Activated CD8-positive, alpha-beta memory T cell treated with anti-CD3 and anti-CD28 coated beads for 4 hours (primary cell): ENCODE measurements at places on chromosomes 7 and 10.

DNA sequence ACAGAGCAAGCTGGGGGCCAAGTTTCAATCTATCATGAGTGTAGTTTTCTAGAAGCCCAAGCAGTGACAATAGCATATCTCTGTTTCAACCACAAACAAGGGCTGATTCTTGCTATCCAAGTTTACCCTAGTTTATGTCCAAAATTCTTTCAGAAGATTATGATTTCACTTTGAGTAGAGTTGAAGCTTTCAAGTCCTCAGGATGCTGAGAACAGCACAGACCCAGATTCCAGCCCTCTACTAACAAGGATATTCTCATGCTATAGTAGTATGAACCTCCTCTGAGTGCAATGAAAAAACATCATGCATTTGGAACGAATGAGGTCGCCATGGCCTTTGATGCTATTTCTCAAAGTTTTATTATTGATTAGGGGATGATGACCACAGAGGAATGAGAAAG is 344.1 kb upstream of the NPVF start:
- no peak for DNase-seq

DNA sequence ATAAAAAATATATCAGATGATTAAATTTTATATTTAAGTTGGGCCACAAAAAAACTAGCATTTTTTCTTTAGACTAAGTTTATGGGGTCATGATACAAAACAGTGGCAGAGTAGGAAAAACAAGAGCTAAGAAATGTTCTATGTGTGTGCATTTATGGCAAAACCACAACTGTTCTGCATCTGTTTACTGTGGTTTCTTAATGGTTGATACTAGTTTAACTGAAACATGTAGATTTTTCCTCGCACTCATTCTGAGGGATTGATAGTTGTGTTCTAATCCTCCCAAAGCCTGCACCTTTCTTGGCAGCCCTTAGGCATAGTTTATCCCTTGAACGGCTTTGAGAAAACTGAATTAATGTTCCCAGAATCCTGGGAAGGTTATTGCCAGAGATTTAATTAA is 66.6 kb upstream of the PHYHIPL start:
- no peak for DNase-seq

- no peak for DNase-seq
These were observed 64.4 kb downstream of the NRBF2 start for GRCh38 chr10:63197344-63198092.

GRCh38 chr10:132420469-132420980 is 23.5 kb downstream of the PWWP2B start:
- DNase-seq: no peak

- DNase-seq: no peak
These were observed 25.4 kb upstream of the PRXL2A start for GRCh38 chr10:80382989-80383388.

DNA sequence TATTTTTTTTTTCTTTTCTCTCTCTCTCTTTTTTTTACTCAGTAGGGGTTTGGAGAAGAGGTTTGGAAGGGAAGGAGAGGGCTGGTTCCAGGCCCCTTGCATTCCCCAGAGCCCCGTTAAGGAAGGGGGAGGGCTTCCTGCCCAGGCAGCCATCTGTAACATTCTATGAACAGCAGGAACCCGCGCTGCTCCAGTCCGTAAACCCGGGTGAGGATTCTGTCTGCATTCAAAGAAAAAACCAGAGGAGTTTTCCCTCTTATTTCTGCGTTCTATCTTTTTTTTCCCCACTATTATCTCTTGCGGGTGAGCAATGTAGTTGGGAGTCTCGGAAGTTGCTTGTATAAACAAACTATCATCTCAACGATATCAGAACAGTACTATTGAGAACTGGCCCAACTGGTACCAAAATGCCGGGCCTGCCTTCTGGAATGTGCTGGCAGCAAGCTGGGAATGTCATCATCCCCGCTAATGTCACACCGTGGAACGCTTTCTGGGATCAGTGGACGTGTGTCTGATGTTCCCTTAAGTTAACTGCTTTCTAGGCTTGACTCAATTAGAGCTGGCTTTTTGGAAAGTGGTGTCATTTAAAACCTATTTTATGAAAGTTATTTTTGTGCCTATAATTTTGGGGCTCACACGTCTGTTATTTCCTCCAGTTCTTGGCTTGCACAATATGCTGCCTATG is 153.1 kb upstream of the MEOX2 start:
- no peak for DNase-seq
